Activated CD8-positive, alpha-beta memory T cell treated with anti-CD3 and anti-CD28 coated beads for 1 hour (primary cell): ENCODE measurements at places on chromosomes 5 and 9.

DNA sequence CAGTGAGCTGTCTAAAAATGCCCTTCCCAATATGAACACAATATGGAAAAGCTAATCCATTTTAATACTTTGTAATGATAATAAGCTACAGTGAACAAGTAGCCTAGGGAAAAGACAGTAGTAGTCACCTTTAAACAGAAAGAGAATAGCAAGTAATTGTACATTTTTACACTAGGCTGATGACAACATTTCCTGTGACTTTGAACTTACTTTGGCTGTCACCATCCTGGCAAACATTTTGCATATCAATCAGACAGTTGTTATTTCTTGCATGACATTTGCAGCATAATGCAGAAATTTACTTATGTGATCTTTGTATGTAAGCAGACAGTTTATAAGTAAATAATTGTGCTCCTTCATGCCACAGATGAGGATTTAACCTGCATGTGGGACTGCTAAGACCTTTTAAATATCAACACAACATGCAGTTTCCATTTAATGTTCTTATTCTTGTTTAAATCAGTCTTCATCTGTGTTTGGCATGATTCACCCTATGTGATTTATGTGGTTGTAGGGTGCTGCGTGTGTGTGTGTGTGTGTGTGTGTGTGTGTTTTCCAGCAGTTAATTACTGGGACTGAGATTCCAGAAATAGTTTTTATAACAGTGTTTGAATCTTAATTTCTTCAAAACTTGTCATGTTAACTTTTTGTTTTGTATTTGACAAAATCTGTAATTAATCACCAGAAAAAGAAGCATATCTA is 997.1 kb upstream of the ARRDC3 start:
- DNase-seq: no peak

GRCh38 chr5:121873409-121873808 is 21.7 kb downstream of the FTMT start:
- DNase-seq: no peak

DNA sequence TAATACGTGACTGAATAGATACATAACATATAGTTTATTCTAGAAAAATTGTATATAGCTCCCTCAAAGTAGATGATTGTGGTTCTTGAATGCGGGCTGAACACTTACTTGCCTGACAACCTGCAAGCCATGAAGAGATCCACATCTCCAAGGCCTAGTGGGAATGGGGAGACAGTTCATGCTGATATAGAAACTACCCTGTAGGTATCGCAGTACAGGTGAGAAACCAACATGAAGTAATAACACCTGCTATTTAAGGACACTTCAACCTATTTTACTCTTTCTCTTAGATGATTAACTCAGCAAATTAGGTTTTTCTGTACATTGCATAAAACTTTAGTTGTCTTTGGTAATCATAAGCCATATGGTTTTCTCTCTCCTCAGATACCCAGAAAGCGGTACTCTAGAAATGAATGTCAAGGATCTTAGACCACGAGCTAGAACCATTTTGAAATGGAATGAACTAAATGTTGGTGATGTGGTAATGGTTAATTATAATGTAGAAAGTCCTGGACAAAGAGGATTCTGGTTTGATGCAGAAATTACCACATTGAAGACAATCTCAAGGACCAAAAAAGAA is 47.3 kb downstream of the UHRF2 start:
- no peak for DNase-seq

DNA sequence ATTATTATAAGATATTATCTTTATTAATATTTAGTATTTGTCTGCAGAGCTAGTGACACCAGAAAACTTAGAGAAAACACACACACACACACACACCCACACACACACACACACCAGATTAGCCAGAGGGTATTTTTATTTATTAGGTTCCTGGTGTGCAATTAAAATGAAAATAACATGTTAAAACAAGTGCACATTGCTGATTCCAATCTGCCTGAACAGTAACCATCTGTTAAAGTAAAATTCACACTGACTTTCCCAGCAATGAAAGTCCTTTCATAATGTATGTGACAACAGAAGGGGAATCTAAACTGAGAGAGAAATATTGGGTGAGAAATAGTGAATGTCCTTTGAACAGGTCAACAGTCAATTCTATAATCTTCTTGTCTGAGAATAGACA is 2323.5 kb upstream of the ACO1 start:
- DNase-seq: no peak

GRCh38 chr5:7897014-7897600 is 28.2 kb downstream of the MTRR start:
- no peak for DNase-seq

DNA sequence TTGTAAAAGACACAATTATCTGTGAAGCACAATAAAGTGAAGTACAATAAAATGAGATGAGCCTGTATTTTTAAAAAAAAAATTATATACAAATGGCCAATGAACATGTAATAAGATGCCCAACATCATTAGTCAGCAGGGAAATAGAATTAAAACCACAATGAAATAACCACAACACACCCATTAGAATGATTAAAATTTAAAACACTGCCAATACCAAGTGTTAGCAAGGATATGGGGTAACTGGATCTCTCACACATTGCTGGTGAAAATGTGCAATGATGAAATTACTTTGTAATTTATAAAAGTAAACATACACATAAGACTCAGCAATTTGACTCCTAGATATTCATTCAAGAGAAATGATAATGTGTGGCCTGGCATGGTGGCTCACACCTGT is 62.8 kb downstream of the SHOC1 start:
- no peak for DNase-seq

GRCh38 chr5:75460942-75461610 is 50.4 kb downstream of the CERT1 start:
- no peak for DNase-seq

DNA sequence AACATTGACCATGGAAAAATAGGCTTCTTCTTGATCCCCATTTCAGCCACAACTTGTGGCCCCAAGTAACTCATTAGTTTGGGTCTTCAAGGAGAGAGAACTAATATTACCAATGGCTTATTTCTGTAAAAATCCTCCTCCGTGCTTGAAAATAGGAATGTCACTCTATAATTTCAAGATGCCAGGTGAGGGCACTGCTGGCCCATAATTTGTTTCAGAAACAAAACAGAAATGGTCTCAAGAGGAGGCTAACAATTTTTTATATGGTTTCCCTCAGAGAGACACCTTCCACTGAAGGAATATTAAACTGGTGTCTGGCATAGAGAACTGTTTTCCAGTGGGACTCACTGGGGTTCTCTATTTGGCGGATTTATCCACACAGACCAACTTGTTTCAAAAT is 437.0 kb upstream of the TRPC7 start:
- DNase-seq: no peak

DNA sequence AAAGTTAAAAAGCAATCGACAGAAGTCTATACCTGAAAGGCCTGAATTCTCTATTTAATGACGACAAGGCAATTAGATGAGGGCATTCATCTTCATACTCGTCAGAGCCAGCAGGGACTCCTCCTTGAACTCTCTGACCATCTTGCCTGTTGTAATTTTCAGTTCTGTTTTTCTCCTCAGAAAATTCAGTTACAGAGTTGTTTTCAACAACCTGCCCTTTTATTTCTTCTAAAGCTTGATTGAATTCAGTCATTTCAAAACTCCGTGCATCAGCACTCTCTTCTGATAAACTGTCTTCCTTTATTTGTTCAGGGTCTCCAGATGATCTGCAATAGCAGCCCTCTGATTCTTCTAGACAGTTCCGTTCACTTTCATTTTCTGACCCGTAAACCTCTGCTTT is 15.6 kb downstream of the RIOK2 start:
- no peak for DNase-seq
